ENCODE measurements at places on chromosomes 13 and 19.

DNA sequence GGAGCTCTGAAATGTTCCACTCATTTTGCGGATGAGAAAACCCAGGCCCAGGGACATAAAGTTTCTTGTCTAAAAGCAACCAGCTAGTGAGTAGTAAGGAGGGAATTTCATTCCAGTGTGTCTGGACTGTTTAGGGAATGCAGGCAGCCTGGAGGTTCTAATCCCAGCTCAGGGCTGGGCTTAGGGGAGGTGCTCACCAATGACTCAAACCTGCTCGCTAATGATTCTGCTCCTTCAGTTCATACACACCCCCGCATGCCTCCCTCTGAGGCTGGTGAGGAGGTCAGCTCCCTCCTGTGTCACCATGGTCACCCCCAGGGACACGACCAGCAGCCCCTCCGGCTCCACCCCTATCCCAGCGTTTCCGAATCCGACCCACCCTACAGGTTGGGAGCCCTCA, 34.6 kb downstream of the CYP4F2 start:
- no peak for DNase-seq

DNA sequence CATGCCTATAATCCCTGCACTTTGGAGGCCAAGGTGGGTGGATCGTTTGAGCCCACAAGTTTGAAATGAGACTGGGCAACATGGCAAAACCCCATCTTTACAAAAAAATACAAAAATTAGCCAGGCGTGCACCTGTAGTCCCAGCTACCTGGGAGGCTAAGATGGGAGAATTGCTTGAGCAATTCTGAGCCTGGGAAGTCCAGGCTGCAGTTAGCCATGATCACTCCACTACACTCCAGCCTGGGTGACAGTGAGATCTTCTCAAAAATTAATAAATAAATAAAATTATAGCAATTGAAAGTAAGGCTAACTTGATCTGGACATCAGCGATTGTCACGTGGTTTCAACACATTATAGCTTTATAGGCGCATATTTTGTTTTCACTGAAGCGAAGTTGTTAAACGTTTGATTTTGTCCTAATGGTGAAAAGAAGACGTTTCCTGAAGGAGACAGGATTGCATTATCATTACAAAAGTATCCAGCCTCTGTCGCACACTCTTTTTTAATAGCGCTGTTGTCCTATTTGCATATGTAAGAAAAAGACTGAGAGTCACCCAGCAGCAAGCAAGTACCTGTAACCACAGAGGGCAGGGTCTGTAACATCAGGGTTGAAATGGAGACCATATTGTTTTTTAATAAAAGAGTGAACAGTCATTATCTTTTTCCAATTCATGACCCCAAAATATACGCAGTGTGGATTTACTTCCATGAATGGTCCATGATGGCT, 335.7 kb downstream of the DCT start:
- DNase-seq, result no peak

- no peak for DNase-seq
Measured at GRCh38 chr19:46866407-46867136, 5.8 kb downstream of the ARHGAP35 start.

DNA sequence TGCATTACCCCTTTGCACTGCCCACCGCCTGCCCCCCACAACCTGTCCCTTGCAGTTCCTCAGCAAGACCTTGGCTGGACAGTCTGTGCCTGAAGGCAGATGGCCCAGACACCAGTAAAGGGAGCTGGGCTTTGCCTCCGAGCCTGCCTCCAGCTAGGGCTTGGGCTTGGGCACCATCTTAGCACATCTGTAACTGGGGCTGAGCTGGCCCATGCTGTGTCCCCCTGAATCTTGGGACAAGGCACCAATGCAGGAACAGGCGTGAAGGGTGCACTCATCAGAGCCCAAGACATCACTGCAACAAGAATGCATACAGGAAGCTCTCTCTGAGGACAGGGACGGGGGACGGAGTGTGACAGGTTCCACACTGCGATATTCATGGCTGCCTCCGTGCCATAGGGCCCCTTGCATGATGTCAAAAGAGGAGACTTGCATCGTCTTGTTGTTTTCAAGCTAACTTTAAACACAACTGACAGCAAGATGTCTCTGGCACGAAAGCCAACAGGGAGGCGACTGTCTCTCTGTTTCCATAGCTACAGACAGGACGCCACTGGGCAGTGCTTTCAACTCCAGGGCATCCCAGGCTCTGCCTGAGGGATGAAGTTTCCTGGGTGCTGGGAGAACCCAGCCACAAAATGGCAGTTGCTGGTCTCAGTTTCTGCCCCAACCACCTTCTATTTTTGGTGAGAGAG, 8.7 kb upstream of the CHST8 start:
- DNase-seq, result no peak

DNA sequence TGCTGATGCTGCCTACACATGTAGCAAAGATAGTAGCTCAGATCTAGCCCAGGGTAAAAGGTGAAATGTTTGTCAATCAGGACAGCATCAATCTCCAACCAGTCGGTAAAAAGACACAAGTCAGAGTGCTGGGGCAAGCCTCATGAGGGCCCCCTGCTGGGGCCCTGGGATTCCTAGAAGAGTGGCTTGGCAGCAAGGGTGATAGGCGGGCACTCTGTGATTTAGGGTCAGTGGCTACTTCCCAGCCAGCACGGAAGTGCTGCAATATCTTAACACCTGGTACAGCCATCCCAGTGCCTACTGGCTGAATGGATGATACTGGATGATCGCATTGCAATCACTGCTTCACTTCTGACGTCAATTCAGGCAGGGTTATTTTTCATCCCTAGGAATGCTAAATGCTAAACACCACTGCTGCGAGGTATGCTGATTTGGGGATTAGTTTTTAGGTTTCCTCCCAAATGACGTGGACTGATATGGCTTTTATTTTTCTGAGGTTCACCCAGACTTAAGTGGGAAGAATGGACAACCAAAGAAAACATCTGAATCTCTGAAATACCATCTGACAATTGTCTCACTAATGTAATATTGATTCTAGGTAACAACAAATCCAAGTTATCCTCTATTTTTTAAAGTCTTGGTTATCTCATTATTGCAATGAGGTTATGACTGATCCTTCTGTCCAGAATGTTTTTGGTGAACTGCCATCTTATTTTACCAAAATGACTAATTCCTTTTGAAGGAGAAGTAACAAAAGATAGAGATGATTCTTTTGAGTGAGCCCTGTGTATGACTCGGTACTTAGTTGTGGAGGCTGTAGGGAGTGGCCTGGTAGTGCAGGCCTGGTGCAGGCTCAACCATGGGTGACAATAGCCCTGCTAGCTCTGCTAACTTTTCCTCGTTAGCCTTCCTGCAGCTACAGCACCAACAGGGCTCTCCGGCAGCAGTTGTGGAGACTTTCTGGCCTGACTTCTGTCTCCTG, 432.5 kb downstream of the FGF9 start:
- DNase-seq, result peak; percentile 63

GRCh38 chr13:41842036-41842620, 118.8 kb downstream of the VWA8 start:
- peak; percentile 38 for DNase-seq

GRCh38 chr19:4140237-4140711, 13.2 kb upstream of the CREB3L3 start:
- peak; percentile 72 for DNase-seq

DNA sequence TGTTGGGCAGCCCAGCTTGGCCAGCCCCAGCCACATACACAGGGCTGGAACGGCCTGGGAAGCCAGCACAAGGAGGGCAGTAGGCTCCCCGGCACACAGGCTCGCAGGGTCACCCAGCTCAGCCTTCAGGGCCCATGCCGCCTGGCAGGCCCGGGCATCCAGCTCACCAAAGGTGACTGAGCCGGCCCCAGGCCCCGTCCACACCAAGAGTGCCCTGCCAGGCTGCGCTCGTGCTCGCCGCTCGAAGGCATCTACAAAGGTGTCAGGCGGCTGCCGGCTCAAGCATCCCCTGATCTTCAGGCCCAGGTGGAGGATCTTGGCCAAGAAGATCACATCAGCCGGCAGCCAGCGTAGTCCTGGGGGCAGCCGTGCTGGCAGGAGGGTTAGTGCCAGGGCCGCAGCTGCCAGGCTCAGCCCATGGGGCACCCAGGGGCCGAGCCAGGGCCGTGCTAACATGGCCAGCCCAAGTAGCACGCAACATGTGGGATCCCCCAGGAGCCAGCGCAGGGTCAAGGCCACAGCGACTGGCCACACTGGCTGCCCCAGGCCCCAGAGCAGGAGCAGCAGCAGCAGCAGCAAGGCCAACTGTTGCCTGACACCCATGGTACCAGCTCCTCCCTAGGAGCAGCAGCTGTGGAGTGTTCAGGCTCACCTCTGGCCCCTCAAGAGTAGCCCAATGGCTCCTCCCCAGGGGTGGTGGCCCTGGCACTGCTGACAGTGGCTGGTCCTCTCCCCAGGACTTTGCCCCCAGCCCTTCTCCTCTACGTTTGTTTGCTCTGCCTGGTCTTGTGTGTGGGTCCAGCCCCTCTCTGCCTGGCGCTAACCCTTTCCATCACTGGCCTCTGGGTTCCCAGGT, at the start of gene SLC27A5:
Gene SLC27A5, minus strand, starts transcription at position 640 of the 856 bp plus-strand sequence. Its CDS starts 37 bp downstream, at position 603.
- no peak for DNase-seq
